Progenitor cell of endocrine pancreas (in vitro differentiated cells): ENCODE measurements at places on chromosomes 7 and 10. TPM values are rescaled to one million over a fixed set of nuclear protein-coding genes. Genes with fewer than 3 reads are reported as not detected.

- no peak for DNase-seq
Measured at GRCh38 chr7:50684011-50684712, 98.5 kb downstream of the GRB10 start.

- no peak for DNase-seq
Measured at GRCh38 chr10:29482591-29483431, 152.0 kb downstream of the SVIL start.

DNA sequence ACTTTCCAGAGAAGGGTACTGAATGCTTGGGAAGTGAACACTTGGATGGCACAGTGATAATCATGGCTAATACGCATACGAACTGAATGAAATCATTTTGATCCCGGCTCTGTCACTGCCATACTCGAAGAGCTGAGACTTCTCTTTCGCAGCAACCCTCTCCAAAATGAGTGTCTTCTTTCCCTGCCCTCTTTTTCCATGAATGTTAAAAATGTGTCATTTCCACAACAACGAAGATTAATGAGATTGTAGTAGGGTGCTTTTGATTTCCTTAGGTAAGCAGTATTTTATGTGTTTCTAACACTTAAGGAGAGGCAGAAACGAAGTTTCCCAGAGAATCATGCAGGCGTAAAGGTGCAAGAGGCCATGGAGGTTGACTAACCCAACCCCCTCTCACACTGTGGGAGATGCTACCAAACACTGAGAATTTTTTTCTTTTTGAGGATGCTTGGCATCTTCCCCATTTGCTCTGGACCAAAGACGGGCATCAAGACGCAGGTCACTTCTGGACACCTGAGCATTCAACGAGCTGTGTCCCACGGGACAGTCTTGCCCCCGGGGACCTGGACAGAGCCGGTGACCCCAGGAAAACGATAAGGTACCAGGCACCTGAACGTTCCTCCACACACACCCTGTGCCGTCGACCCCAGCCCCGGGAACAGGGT, 823 bp downstream of the COPG2 start:
- DNase-seq = no peak

GRCh38 chr10:31760674-31761081, 168.0 kb downstream of the ARHGAP12 start:
- no peak for DNase-seq

Gene ZNF853
- 13.7 and 14.3 TPM in 2 replicates for total RNA-seq

Gene CHAT
- total RNA-seq = 0.36 TPM in 1 of 2 replicates, not detected in the other

Gene PLXNA4
- 0.38 and 0.40 TPM in 2 replicates for total RNA-seq
